Endodermal cell (in vitro differentiated cells): ENCODE measurements at places on chromosomes 6 and 20. TPM values are rescaled to one million over a fixed set of nuclear protein-coding genes. Genes with fewer than 3 reads are reported as not detected.

CALHM6 gene
- 0.95 to 3.5 TPM in 2 of 3 replicates, not detected in the other for total RNA-seq

CNR1 gene
- 4.4 to 14.5 TPM (median 14.3 TPM) in 3 replicates for total RNA-seq

SNAI1 gene
- 13.1 to 19.0 TPM (median 13.5 TPM) in 3 replicates for total RNA-seq

PLA2G7 gene
- 2.1 to 3.2 TPM (median 2.4 TPM) in 3 replicates for total RNA-seq

HIVEP2 gene
- 2.4 and 2.6 TPM in 2 replicates for total RNA-seq

DNA sequence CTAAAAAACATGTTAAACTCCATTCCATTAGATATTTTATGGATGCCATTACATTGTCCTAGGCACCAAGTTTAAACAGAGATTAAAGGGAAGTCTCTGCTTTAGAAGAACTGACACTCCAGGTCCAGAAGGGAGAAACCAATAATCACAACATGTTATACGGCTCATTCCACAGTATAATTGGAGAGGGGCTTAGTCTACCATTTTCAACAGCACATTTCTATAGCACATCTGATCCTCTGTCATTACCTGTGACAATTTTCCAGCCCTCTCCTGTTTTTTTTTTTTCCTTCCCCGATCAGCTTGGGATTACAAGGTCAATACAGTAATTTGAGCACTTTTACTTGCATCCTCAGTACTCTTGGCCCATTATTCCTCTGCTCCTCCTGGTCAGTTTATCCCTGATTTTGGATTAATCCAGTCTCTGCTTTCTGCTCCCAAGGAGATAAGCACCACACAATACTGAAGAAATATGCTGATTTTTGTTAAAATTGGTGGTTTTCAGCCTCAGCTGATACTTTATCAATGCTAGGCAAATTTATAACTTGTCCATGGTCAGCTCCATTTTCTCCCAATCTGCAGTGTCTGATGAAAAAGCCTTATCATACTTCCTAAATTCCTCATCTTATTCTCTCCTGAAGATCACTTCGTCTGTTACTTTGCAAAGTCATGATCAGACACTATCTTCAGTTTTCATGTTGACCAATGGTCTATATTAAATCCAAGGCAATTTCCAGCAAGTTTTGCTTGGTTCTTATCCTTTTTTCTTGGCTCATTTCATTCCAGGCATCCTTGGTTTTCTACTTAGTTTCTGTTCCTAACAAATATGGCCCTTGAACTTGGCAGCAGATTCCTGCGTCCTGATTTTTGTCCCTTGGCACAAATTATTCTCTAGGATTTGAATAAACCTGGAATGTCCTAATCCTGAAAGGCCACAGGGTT, 30.8 kb upstream of the SYNCRIP start:
- no peak for DNase-seq

GRCh38 chr6:11426571-11426970, 111.0 kb upstream of the TMEM170B start:
- DNase-seq: no peak

DNA sequence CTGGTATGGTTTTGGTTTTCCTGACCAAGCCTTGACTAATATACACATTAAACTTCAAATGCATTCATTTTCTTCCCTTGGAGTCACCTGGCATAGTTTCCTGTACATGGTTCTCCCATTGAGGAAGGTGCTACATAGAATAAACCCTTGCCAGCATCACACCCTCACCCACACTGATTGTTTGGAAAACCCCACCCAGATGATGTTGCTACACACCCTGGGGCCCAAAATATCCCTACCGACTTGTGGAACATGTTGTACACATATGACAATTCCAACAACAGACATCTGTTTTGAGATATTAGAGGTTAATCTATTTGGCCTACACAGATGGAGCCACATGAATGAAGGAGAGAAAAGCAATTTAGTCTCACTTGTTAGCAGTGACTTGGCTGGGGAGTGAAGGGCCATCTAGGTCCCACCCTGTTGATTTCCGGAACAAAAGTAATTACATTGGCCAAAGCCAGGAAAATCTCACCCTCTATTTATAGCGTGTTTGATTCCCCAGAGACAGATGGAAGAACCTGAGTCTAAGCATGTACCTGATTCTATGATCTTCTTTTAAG, 606.0 kb upstream of the BTBD3 start:
- DNase-seq: no peak

PBOV1 gene
- total RNA-seq: not detected in 3 replicates

DNA sequence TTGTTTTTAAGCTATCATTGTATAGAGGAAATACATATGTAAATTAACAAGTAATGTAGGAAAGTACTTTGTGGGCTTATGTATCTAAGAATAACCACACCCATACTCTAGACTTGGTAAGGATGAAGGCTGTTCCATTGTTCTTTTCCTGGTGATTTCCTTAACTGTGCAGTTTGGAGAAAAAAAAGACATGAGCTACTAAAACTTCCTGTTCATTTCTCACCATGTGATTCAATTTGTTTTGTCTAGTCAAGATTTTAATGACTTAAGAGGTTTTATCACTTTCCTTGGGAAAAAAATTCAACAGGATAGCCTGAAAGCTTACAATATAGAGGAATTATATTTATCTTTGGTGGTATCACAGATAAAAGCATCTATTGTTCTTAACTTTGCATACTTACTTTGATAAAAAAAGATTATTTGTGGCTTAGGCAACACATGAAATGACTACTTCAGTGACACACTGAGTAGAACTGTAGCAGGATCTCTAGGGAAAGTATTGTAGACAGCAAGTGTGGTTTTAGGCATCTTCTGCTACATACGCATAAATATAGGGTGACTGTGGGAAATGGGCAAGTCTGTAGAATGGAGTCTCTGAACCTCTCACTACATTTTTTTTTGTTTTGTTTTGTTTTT, 80.3 kb downstream of the GJA1 start:
- DNase-seq: no peak

GRCh38 chr20:44526129-44526528, 4.3 kb upstream of the SERINC3 start:
- peak; percentile 79 for DNase-seq

DNA sequence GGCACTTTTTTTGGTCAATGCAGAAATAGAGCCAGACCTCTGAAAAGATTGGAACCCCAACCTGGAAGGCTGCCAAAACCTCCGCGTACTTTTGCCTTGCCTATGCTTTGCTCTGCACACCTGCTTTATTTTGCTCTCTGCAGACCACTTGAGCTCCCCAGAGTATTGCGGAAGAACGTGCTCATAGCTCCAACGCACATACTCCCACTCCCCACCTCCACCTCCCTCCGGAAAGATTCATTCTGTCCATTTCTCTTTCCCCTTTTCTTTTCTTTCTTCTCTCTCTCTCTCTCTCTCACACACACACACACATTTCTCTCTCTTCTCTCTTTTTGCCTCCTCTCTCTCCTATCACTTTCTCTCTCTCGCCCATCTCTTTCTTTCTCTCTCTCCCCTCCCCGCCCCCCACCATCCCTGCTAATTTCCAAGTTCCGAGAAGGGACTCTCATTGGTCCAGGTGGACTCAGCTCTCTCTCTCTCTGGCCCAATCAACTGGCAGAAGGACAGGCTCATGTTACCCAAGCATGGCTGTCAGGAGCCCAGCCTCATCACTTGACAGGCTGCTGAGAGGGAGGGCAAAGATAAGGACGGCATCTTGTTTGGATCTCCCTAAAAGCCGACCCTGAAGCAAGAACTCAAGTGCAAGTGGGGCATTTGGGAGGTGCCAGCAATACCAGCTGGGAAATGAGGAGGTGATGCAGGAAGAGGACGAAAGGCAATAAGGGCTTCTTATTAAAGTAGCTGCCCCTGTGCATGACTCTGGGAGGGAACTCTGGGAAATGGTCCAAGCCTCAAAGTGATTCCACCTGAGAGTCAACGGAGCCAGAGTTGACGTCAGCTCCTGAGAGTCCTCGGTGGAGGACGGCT, 246.1 kb downstream of the LY86 start:
- DNase-seq: no peak

DNA sequence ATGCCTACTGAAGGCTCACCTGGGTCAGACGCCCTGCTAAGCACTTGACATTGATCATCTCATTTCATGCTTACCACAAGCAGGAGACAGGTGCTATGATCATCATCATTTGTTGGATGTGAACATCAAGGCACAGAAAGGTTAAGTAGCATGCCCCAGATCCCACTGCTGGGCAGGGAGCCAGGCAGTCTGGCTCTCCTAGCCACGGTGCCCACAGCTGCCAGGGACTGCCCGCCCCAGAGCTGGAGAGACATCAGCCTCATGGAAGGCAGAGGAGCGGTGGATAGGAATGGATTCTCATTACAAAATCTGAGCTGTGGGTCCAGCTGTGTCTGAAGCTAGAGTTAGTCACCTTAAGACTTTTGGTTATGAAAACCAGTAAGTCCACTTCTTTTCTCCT, 3.6 kb downstream of the SULF2 start:
- DNase-seq: no peak

GRCh38 chr6:123805921-123806320, 2.3 kb downstream of the NKAIN2 start:
- DNase-seq: no peak

GRCh38 chr6:111597291-111598086, 8.2 kb downstream of the TRAF3IP2 start:
- no peak for DNase-seq

DNA sequence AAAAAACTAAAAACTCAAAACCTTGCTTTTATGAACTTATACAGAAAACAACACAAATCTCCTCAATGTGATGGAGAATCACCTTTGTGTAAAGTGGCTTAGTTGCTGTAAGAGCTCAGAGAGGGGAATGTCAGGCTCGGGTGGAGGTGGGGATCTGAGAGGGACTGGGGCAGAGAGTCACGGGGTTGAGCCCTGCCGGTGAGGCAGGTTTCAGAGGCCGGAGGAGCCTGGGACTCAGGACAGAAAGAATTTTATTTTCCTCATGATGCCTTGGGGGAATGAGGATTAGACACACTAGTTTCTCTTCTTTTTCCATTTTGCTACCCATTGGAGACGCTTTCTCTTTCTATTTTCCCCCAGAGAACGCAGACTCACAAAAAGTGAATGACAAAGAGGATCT, 252.3 kb upstream of the FOXQ1 start:
- DNase-seq: no peak

SYS1 gene
- total RNA-seq: 23.8 to 34.1 TPM (median 26.9 TPM) in 3 replicates

DNA sequence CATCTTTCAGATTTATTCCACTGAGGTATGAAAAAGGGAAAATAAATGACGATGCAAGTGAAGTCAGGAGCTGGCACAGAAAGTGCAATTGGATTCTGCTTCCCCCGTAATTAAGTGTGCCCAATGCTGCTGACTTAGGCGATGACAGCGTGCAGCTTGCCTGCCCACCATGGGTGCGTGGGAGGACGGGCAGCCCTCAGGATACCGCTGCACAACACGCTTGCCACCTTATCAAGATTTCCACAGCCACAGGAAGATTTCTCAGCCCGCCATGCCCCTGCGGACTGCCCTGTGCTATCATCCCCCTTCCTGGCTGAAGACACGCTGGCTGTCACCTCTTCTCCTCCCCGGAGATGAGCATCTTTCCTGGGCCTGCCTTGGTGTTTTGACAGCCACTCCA, 103.3 kb upstream of the BACH2 start:
- no peak for DNase-seq

GRCh38 chr6:106149472-106150069, 63.4 kb downstream of the PRDM1 start:
- DNase-seq: no peak

TAGAP gene
- total RNA-seq: 0.24 and 0.32 TPM in 2 replicates

LTB gene
- 1.2 to 10.6 TPM (median 1.3 TPM) in 3 replicates for total RNA-seq

GRCh38 chr6:34745277-34746103, 11.8 kb upstream of the SNRPC start:
- no peak for DNase-seq

DNA sequence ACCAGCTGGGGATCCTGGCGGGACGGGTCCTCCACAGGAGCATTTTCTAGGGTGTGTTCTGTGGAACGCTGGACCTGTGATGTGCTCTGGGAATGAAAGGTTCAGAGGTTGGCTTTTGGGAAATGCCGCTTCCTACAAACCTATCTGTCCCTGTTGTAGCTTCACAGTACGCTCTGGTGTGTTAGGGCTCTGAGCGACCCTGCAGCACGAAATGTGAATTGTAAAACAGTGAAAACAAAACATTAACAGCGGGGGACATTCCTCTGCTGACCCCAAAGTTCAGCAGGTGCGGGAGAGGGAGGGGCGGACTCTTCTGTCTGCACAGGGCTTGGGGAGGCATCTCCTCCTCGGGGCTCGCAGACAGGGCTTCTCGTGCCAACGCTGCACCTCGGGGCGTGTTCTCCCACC, 155.9 kb downstream of the NRN1 start:
- DNase-seq: peak; percentile 91

- DNase-seq: no peak
Measured at GRCh38 chr6:75368864-75369402, 84.3 kb upstream of the TMEM30A start.

- no peak for DNase-seq
Measured at GRCh38 chr6:134719911-134720310, 230.0 kb downstream of the ALDH8A1 start.

MACROD2 gene
- total RNA-seq: 3.6 to 4.8 TPM (median 3.9 TPM) in 3 replicates

VPS16 gene
- 33.8 to 40.8 TPM (median 36.8 TPM) in 3 replicates for total RNA-seq

DNA sequence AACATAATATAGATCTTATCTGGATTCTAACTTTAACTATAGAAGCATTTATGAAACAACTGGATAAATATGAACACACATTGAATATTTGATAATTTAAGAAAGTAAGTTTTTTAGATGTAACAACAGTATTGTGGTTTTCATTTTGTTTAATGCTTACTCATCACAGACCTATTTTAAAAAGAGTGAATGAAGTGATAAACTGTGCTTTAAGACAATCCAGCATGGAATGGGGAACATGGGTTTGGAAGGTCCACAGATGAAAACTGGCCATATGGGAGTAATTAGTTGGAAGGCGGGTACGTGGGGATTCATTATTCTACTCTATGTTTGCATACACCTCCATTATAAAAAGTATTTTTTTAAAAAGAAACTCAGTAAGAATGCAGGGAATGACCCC, 21.2 kb downstream of the EPB41L2 start:
- no peak for DNase-seq

CRISP3 gene
- total RNA-seq: not detected in 3 replicates

DNA sequence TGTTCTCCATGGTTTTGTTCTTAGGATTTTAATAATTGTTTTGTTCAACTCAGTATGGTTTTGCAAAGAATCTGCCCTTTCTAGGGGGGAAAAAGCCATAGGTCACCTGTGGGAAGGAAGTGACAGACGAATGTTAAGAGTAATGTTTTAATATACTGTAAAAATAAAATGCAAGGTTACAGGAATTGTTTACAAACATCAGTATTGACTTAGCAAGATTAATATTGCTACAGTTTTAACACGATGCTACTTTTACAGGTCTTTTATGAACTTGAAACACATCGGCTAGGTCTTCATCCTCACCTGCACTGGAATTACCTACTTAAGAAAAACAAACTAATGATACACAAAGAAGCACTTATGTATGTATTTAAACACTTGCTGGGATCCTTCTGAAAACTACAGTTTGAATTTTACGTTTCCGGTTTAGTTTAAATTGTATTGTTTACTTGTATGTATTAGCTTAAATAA, 1.7 kb upstream of the NKX2-4 start:
- DNase-seq: no peak

DNA sequence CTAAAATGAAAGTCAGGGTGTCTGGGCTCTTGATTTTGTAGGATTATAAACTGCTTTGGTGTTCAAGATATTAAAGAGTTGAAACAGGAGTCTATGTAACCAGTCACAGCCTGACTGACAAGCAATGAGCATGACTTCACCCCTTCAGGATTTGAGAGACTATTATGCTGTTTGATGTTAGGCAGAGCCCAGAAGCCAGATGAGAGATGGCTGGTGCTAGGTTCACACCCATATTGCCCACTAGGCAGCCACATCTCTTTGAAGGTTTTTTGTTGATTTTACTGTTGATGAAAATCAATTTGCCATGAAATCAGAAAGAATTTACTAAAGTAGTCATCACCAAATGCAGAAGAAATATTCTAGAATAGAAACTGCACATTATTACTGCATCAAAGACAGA, 243.6 kb downstream of the KHDRBS2 start:
- DNase-seq: no peak
